ENCODE measurements at places on chromosomes 6 and 20. TPM values are rescaled to one million over a fixed set of nuclear protein-coding genes. Genes with fewer than 3 reads are reported as not detected.

LST1 gene
- 6.5 TPM for total RNA-seq

PLCB1 gene
- 6.0 TPM for total RNA-seq

MOCS1 gene
- total RNA-seq = 28.6 TPM

BPI gene
- total RNA-seq = not detected

VNN1 gene
- 1.1 TPM for total RNA-seq

JPH2 gene
- 151 TPM for total RNA-seq

COL12A1 gene
- 12.2 TPM for total RNA-seq

RAMACL gene
- 0.77 TPM for total RNA-seq

DEFB124 gene
- total RNA-seq = not detected

REM1 gene
- total RNA-seq = 1.5 TPM

FAM83C gene
- total RNA-seq = not detected

TUBB2B gene
- total RNA-seq = 1.4 TPM

ULBP2 gene
- 0.93 TPM for total RNA-seq

FOXS1 gene
- 1.6 TPM for total RNA-seq

TXLNB gene
- 137 TPM for total RNA-seq

MYLK4 gene
- total RNA-seq = 1.2 TPM

ZKSCAN8 gene
- 11.2 TPM for total RNA-seq

LPA gene
- not detected for total RNA-seq

PCED1A gene
- 9.4 TPM for total RNA-seq

BMP5 gene
- total RNA-seq = 0.93 TPM

HUS1B gene
- not detected for total RNA-seq

CDH26 gene
- 1.3 TPM for total RNA-seq

NRSN1 gene
- not detected for total RNA-seq

TMEM181 gene
- 8.8 TPM for total RNA-seq

HLA-DRB5 gene
- total RNA-seq = 14.3 TPM

TINAG gene
- total RNA-seq = 0.41 TPM

GSTA2 gene
- not detected for total RNA-seq

EEF1E1 gene
- total RNA-seq = 15.5 TPM

TCF21 gene
- 5.3 TPM for total RNA-seq

ZC2HC1B gene
- total RNA-seq = not detected

BPIFB1 gene
- not detected for total RNA-seq

FAM162B gene
- 3.5 TPM for total RNA-seq

ABHD16B gene
- total RNA-seq = not detected

RALGAPA2 gene
- total RNA-seq = 21.0 TPM

MYT1 gene
- 0.11 TPM for total RNA-seq

ADGB gene
- total RNA-seq = not detected

RNF146 gene
- 48.7 TPM for total RNA-seq

DST gene
- total RNA-seq = 331 TPM

ADTRP gene
- total RNA-seq = 0.33 TPM

SYCP2L gene
- total RNA-seq = 0.33 TPM

CD109 gene
- 9.1 TPM for total RNA-seq

SEL1L2 gene
- total RNA-seq = 1.4 TPM

ULBP1 gene
- total RNA-seq = 0.38 TPM

DUSP15 gene
- 5.1 TPM for total RNA-seq

SAMD3 gene
- total RNA-seq = not detected
